ENCODE measurements at places on chromosomes 3 and 15.

DNA sequence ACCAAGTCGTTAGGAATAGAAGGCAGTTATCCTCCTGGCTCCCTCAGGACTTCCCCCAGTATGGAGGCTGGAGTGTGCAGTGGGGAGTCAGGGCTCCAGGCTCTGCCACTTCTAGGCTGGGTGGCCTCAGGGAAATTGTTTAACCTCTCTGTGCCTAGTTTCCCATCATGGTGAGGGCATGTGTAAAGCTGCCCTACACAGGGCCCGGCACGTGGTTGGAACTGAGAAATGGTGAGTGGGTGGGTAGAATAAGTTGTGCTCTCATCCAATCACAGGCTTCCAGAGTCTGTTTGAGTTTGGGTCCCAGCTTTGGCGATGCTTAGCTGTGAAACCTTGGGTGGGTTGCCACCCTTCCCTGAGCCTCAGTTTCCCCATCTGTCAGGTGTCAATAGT, 117.3 kb downstream of the FBLN2 start:
- no peak for DNase-seq

- no peak for DNase-seq
Measured at GRCh38 chr15:82122746-82123400, 77.1 kb upstream of the MEX3B start.

GRCh38 chr15:85329561-85330422, 50.6 kb upstream of the AKAP13 start:
- DNase-seq: no peak

GRCh38 chr3:190728574-190729246, 133.8 kb downstream of the GMNC start:
- DNase-seq: no peak

DNA sequence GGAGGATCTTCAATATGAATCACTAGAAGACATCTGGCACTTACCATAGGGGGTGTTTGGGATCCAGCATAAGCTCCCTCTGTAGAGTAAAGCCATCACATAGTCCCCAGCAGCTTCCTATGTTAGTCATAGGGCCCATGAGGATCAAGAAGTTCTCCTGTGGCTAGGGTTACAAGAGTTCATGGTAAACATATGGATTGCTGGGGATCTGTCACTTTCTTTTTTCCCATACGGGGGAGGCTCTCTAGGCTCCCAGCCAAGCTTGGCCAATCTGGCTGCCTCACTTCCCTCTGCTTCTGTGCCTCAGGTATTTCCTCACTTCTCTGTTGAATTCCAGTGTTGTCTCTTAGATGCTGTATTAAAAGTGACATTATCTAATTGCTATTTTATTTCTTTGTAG, 597.9 kb downstream of the PDCD6IP start:
- no peak for DNase-seq

DNA sequence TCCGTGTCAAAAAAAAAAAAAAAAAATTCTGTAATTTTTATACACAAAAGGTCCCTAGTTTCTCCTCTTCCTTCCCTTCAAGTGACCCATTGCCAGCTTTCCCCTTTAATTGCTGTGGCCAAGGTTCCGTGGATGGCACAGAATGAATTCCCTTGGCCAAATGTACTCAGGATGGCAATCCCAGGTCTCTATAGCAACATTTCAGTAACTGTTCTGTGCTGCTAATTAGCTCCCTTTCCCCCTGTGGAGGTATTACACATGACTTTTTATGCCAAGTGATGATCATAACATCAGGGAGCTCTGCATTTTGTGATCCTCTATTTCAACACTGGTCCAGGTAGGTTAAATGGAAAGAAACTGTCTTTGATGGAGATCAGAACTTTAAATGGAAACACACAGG, at the start of gene OR4F6:
Gene OR4F6, plus strand, starts transcription at position 301 of the 400 bp plus-strand sequence. CDS start 2,211 bp downstream, outside the sequence.
- DNase-seq: no peak

DNA sequence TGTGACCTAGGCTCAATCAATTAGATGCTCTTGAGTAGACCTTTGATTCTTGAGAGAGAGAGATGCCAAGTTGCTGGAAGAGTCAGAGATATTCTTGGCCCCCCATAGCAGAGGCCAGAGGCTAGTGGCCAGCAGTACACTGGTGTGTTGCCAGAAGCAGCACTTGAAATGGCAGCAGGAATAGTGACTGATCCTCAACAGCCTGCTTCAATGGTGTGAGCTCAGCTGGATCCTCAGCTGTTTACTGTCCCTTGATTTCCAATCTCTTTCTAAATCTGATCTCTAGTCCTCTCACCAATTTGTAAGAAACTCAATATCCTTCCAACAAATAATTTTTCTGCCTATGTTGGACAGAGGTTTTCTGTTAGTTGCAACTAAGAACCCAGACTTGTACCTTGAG, 170.3 kb upstream of the CCDC54 start:
- no peak for DNase-seq

DNA sequence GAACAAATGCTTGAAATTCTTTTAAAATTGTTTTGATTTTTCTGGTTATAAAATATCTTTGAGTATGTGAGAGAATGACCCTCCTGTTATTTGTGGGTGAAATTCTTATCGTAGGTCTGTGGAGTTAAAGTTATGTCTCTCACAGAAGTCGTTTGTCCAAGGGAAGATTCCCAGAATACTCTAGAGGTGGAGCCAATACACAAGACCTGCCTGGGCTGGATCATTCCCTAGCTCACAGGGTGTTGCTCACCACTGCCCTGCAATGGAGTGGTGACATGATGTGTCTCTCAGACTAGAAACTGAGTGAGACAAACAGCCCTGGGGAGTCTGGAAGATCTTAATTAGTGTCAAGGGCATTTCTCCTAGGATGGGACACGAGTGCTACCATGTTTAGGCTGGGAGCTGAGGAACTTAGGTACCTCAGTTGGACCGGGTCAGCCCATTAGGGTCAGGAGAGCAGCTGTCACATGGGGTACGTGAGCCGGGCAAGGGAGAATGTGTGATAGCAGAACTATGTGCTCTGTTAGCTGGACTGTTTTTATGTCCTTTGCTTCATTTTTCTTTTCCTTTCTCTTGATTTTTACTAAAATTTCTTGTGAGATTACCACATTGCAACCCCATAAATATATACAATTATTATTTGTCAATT, 53.6 kb upstream of the MYO5C start:
- no peak for DNase-seq

DNA sequence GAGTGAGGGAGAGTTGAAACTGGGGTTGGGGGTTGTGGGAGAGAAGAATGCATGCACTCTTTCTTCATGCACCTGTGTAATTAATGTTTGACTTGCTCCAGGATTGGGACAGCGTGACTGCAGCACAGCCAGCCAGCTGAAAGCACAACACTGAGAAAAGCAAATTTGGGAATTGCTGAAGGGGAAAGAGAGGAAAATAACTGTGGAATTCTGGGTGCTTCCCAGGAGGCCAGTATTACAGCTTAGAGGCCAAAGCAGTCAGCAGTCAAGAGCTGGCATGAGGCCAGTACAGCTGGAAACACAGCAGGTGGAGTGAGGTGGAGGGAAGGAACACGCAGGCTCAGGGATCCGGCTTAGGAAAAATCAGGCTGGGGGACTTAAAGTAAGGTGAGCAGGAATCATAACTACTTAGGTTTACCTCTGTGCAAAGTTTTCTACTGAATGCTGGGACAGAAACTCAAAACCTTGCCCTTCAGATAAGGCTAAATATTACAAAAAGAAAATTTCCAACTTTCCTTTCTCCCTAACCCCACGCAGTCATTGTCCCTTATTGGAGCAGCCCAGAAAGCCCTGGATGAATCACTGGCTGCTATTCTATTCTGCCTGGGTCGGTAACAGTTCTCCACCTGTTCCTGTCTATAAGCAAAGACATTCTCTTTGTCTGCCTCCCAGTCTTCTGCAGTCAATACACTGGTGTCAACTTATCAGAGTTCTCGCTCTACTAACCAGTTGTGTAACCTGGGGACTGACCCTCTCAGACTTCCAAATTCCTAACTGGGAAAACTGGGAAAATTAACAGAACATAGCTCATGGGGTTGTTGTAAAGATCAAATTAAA, 167.2 kb downstream of the MAGI1 start:
- no peak for DNase-seq

DNA sequence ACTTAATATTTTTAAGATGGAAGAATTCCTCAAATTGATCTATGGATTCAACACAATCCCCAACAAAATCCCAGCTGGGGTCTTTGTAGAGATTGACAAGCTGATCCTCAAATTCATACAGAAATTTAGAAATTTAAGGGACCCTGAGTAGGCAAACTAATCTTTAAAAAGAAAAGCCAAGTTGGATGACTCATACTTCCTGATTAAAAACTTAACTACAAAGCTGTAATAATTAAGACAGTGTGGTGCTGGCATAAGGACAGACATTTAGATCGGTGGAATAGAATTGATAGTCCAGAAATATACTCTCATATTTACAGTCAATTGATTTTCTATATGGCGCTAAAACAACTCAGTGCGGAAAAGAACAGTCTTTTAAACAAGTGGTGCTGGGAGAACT, 11.6 kb downstream of the FAM162A start:
- DNase-seq: no peak

DNA sequence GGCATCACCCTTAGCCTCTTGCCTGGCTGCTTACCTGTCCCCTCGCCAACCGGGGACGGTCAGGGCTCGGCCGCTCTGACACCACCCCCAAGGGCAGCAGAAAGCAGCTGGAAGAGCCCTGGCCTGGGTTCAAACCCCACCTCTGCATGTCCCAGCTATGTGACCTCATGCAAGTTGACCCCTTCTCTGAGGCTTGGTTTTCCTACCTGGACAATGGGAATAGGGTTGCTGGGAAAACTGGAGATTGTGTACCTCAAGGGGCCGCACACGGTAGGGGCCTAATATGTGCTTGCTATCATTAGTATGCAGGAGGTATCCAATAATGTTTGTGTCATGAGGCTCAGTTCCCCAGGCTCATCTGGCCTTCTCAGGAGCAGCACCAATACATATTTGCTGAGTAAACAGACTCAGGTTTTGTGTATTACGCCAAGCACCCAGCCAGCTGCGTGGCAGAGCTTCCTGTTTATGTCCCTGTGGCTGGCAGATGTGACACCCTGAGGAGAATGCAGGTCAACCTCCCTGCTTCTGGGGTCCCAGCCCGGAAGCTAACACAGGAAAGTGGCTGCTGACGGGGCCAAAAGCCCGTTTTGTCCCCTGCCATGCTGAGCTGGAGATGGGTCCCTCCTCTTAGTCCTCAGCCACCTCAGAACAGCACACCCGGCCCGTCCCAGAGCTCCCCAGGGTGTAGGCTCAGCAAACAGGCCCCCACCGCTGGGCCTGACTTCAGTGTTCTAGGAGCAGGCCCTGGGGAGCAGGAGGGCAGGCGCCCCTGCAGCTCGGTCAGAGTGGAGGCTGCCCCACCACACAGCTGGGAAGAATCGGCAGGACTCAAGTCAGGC, 29.7 kb downstream of the PLXND1 start:
- no peak for DNase-seq

DNA sequence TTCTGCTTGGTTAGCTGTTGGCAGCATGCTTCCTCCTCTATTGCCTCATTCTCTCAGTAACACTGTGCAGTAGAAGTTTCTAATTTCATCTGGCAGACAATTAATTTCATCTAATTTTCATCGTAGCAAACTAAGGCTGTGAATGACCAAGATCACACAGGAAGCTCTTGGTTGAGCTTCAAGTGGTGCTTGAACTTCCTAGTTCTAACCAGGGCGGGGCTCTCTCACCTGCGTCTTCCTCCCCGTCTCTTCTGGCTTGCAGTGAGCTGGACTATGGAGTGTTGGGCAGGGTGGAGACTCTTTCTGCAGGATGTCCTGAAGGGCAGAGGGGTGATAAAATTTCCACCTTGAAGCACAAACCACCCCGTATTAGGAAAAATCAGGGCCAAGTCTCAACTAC, 2.0 kb upstream of the IL16 start:
- no peak for DNase-seq

GRCh38 chr3:38067508-38068233, 28.7 kb downstream of the DLEC1 start:
- DNase-seq: no peak

DNA sequence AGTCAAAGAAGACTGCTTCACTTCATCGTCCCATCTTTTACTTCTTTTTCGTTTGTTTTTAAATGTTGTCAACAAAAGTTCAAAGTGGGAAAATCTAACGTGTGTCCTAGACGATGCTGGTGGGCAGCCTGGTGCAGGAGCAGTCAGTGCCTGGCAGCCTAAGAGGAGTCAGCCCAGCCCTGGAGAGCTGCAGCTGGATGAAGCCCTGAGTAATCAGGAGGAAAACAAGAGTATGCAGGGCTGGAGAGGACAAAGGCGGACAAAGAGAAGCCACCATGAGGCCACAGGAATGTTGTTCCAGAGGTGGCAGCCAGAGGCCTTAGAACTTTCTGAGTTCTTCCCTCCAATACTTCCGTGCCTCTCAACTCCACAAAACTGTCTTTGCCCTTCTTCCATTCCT, 5.7 kb downstream of the ADAMTS17 start:
- no peak for DNase-seq

DNA sequence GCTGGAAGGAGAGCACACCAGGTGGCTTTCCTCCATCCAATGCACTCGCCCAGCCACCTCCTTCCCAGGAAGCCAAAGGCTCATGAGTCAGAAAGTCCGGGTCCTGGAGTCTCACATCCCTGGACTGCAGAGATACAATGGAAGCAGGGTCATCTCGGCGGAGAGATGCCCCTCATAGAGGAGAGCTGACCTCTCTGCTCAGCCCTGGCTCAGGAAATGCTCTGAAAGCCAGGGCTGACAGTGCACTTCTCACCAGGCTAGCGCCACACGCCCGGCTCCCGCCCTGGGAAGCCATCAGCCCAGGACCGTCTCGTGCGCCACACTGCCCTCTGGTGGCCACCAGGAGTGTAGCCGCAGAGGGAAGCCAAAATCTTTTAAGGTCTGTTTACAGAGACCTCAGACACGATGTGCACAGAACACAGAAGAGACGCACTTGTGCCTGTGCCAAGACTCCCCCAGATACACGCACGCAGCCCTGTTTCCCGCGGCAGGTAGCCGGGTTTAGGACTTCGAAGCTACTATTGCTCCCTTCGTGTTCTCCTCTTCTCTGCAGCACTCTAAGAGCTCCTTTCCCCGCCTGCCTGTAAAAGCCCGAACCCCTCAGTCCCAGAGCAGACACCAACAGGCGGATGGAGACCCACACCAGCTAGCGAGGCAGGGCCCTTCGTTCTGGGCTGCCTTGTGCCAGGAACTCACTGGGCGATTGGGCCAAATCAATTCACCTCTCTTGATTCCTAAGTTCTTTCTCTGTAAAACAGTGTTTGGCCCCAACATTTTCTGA, 9.7 kb downstream of the NTRK3 start:
- DNase-seq: no peak

DNA sequence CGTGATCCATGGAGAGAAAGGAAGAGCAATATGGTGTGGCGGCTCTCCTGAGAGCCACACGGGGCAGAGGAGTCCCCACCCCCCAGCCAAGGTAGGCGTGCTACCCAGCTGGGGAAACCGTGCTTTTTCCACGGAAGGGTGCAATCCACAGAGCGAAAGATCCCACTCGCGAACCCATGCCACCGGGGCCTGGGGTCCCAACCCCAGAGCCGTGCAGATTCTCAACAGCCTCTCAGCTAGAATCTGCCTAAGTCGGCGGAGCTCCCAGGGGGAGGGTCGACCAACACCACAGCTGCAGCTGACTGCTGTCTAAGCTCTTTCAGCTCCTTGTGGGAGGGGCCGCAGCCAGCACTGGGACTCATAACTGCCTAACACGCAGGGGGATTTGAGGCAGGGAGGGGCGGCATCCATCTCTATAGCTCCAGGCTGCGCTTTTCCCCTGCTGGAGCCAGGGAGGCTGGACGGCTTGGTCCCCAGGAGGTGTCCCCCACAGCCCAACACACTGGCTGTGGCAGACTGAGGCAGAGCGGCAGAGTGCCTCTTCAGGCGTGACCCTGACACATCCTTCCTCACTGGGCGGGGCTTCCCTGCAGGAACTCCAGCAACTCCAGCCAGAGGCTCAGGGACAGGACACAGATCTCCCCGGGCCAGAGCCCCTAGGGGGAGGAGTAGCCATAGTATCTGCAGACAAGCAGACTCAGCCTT, 107.6 kb upstream of the ZBTB20 start:
- DNase-seq: no peak

All from NCI-H1048 (cell line).